CD4-positive, CD25-positive, alpha-beta regulatory T cell (primary cell): ENCODE measurements at places on chromosomes 7 and 10. TPM values are rescaled to one million over a fixed set of nuclear protein-coding genes. Genes with fewer than 3 reads are reported as not detected.

GRCh38 chr7:15688911-15689310, 2.4 kb upstream of the MEOX2 start:
- no peaks in the 10 kb centered on the region for H3K36me3 ChIP-seq
- no peak for DNase-seq
- H3K27me3 ChIP-seq = no peaks in the 10 kb centered on the region
- H3K4me3 ChIP-seq = no peak overlapping the region
- no peaks in the 10 kb centered on the region for H3K4me1 ChIP-seq

Gene DLX5
- polyA plus RNA-seq = not detected

DNA sequence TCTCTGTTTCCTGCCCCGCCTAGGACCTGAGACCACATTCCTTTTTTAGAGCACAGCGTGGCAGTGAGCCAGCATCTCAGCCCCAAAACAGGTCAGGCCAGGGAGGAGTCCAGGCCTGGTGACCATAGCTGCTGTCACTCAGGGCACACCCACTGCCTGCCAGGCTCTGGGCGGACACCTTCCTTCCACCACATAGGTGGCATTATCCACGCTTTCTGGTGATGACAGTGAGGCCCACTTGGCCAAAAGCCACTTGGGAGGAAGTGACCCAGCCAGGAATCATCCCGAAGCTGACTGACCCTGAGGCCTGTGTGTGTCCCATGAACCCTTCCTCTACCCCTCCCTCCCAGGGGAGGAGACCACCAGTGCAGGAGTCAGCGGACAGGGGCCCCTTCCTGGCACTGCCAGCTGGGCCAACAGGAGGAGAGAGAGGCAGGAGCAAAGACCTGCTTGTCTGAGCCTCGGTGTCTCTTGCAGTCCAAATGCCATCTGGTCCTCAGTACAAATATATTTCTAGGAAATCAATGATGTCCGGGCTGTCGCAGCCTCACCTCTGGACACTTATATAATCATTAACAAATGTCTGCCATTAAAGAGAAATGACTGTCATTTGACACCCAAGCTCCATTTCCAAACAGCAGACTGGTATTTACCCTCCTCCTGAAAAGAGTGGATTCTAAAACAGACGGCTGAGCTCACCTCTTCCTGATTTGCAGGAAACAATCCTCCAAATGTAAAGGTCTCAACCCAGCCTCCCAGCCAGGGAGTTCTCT, 63.0 kb downstream of the ABRAXAS2 start:
- H3K27me3 ChIP-seq = no peaks in the 10 kb centered on the region
- no peaks in the 10 kb centered on the region for H3K36me3 ChIP-seq
- no peak overlapping the region for H3K4me3 ChIP-seq

DNA sequence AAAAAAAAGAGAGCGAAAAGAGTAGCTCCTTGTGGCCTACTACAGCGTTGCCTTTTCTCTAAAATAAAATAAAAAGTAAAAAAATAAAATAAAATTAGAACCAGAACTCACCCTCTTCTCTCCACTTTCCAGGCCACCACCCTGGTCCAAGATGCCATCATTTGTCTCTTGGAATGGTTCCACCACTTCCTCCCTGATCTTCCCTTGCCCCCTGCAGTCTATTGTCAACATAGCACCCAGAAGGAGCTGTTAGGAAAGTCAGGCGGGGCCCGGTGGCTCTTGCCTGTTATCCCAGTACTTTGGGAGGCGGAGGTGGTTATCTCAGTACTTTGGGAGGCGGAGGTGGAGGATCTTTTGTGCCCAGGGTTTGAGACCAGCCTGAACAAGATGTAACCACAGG, 7.6 kb upstream of the GRID2IP start:
- no peak for DNase-seq
- no peaks in the 10 kb centered on the region for H3K36me3 ChIP-seq
- H3K4me3 ChIP-seq = no peak overlapping the region

DNA sequence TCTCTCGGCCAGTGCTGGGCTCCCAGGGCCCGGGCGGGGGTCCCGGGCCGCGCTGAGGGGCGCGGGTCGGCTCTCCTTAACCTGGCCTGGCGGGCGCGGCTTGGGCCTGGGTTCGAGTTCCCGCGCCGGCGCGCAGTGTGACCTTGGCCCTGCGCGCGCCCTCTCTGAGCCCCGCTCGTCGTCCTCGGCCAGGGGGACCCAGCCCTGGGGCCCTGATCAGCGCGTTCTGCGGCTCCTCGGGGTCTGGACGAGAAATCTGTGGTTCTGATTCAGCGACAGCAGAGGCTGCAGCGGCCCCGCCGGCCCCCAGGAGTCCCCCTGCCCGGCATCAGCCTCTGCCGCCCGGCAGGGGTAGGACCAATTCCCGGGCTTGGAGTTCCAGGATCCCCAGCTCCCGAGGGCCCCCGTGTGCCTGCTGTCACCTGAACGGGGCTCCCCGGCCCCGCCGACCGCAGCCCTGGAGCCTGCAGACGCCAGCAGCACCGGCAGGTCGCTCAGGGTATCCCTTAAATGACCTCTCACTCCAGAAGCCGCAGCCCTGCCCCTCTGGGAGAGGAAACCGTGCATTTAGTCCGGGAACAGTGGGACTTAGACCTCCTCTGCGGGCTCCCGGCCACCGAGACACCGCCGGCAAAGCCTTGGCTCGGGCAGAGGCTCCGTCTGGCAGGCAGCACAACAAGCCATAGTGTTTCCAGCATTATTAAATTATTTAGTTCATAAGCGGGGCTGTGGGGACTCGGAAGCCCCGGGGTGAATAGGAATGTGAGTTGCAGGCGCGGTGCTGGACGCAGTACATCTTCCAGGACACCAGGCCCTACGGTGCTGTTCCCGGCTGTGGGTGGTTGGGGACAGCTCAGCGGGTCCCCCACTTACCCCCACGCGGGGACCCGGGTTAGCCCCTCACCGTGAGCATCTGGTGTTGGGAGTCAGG, 572 bp downstream of the CHST12 start:
- no peaks in the 10 kb centered on the region for H3K36me3 ChIP-seq
- peak; percentile 28 for DNase-seq
- peak overlapping the region; percentile 66 for H3K27ac ChIP-seq
- H3K4me3 ChIP-seq = peak overlapping the region; percentile 81

Gene SLC18A2
- 0.17 TPM for polyA plus RNA-seq

GRCh38 chr10:98323221-98324164, 55.5 kb upstream of the LOXL4 start:
- H3K4me1 ChIP-seq = no peaks in the 10 kb centered on the region
- no peaks in the 10 kb centered on the region for H3K27me3 ChIP-seq
- H3K27ac ChIP-seq = no peak overlapping the region
- DNase-seq = no peak

DNA sequence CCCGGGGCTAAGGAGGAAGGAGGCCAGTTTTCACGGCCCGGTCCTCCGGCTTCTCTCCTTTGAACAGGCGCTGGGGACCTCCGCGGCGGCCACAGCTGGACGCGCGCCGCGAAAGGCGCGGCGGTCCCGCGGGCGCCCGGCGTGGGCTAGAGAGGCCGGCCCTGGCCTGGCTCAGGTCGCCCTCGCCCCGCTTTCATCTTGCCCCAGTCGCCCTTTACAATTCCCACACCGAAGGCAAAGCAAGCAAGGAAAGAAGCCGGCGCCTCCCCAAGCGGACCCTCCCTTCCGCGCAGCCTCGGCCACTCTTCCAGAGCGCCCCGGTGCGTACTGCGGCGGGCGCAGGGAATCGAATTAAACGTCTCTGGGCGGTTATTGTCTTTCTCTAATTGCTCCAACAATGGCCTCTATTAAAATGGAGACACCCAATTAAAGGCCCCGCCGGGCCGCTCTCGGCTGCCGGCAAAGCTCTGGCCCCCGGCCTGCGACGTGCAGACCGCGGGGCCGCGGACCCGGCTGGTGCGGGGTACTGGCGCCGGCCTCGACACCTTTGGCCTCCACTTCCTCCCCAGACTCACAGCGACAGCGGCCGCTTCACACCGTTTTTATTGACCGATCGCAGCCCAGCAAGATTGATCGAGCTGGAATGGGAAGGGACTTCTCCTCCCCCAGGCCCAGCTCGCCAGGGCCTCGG, 4.5 kb upstream of the GATA3 start:
- H3K36me3 ChIP-seq = no peaks in the 10 kb centered on the region
- no peak overlapping the region for H3K4me3 ChIP-seq
- peaks cover 85% of the 10 kb centered on the region for H3K4me1 ChIP-seq
- peaks cover 25% of the 10 kb centered on the region for H3K27me3 ChIP-seq
- DNase-seq = peak; percentile 23
- H3K27ac ChIP-seq = no peak overlapping the region

DNA sequence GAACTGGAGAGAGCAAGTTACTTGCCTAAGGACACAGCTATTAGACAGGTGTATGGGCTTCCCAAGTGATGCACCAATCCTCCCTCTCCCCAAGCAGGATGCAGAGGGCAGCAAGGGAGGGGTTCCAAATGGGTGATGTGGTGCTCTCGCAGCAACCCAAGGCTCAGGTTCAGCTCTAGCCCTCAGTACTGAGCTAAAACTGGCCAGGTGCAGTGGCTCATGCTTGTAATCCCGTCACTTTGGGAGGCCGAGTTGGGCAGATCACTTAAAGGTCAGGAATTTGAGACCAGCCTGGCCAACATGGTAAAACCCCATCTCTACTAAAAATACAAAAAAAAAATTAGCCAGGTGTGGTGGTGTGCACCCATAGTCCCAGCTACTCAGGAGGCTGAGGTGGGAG, 40.7 kb downstream of the GPRIN2 start:
- H3K36me3 ChIP-seq = no peaks in the 10 kb centered on the region
- no peak overlapping the region for H3K4me3 ChIP-seq
- H3K27ac ChIP-seq = no peak overlapping the region
- no peaks in the 10 kb centered on the region for H3K4me1 ChIP-seq

- H3K4me3 ChIP-seq = no peak overlapping the region
- no peak for DNase-seq
- H3K4me1 ChIP-seq = no peaks in the 10 kb centered on the region
- H3K36me3 ChIP-seq = no peaks in the 10 kb centered on the region
Observed at GRCh38 chr10:131994435-131994834, 12.7 kb upstream of the BNIP3 start.

Gene INMT
- polyA plus RNA-seq = not detected

DNA sequence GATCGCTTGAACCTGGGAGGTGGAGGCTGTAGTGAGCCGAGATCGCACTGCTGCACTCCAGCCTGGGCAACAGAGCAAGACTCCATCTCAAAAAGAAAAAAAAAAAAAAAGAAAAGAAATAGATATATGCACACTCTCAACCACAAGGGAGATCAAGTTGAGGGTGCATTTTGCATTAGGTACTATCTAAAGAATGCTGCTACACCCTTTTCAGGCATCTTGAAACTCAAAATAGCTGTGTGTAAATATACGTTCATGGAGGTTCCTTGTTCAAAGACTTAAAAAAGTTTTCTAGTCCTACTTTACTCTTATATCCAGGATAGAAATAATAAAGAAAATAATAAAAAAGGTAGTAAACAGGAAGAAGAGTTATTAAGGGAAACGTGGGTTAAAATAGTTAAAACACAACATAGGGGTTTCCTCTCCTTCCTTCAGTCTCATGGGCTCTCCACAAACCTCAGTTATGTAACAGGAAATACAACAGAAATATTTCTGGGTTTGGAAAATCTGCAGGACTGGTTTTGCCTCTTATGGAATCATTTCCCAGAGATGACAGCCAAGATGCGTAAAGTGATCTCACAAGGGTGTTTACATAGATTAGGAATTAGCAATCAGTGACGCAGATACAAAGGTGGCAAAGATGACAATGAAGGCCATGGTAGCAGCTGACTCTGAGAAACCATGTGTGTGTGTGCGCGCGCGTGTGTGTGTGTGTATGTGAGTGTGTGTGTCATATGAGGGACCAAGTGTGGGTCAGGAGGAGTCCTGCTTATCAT, 15.1 kb downstream of the STEAP4 start:
- no peak for DNase-seq
- no peaks in the 10 kb centered on the region for H3K36me3 ChIP-seq
- H3K27ac ChIP-seq = no peak overlapping the region

GRCh38 chr10:621513-621912, 68.0 kb downstream of the DIP2C start:
- no peaks in the 10 kb centered on the region for H3K27me3 ChIP-seq
- no peaks in the 10 kb centered on the region for H3K4me1 ChIP-seq
- H3K27ac ChIP-seq = no peak overlapping the region
- no peaks in the 10 kb centered on the region for H3K36me3 ChIP-seq
- no peak overlapping the region for H3K4me3 ChIP-seq

Gene RASSF4
- polyA plus RNA-seq = 0.37 TPM

Gene UNCX
- not detected for polyA plus RNA-seq

DNA sequence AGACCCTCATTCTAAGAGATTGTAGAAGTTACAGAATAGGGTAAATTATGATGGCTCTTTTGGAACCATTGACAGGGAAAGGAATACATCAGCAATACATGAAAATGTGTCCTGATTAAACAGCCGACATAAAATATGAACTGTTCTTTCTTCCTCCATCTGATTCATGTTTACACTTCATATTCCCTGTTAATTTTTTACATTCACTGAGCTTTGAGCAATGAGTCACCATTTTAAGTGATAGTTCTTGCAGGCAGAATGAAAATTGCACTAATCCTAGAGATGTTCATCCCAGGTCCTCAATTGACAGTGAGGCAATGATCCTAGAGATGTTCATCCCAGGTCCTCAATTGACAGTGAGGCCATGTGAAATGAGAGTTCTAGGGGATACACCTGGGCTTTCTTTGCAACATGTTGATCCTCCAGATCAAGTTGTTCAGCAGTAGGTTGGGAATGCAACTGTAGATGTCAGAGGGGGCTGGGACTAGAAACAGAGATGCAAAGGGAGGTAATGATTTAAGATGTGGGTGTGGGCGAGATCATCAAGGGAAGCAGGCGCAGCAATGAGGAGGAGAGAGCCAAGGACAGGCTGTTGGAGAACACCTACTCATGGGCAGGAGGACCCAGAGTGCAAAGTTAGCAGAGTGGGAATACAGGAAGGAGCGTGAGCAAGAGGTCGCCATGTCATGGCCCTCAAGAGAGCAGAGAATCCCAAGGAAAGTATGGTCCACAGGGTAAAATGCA, 138.7 kb downstream of the ZNF365 start:
- peaks cover 5% of the 10 kb centered on the region for H3K27me3 ChIP-seq
- H3K27ac ChIP-seq = no peak overlapping the region
- H3K4me3 ChIP-seq = no peak overlapping the region
- H3K4me1 ChIP-seq = no peaks in the 10 kb centered on the region
